ENCODE measurements at places on chromosomes 13 and 19.

GRCh38 chr13:69547780-69548179, 559.8 kb upstream of the ATXN8OS start:
- DNase-seq = no peak

DNA sequence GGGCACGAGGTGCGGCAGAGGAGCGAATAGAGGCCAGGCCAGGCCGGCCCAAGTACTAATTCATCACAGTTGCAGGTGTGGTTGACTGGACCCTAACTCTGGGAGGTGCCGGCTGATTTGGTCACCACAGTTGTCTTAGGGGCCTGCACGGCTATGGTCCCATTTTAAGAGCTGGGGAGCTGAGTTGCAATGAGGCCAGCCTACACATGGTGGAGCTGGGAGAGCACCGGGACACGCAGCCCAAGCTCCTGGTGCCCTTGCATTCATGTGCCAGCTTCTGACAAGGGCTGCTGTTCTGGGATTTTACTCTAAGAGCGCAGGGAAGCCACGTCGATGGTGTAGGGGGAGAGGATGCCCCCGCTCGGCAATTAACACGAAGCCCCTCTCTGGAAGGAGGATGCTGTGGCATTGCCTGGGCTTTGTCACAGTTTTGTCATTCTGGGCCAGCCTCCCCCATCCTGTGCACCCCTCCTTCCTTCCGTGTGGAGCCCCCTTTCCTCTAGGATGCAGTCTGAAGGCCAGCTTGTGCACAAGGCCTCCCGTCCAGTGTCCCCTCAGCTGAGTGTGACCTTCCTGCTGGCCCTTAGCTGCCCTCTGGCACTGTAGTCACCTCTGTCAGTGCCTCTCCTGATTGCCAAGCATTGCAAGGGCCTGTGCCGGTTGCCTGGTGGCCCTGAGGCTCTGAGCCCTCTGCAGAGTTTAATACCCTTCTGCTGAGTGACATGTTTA, 109.4 kb upstream of the C1QTNF9B start:
- DNase-seq = no peak

- DNase-seq = no peak
Observed at GRCh38 chr19:28003543-28003942, 1209.4 kb downstream of the UQCRFS1 start.

GRCh38 chr19:49818649-49819370, 721 bp downstream of the MED25 start:
- no peak for DNase-seq

DNA sequence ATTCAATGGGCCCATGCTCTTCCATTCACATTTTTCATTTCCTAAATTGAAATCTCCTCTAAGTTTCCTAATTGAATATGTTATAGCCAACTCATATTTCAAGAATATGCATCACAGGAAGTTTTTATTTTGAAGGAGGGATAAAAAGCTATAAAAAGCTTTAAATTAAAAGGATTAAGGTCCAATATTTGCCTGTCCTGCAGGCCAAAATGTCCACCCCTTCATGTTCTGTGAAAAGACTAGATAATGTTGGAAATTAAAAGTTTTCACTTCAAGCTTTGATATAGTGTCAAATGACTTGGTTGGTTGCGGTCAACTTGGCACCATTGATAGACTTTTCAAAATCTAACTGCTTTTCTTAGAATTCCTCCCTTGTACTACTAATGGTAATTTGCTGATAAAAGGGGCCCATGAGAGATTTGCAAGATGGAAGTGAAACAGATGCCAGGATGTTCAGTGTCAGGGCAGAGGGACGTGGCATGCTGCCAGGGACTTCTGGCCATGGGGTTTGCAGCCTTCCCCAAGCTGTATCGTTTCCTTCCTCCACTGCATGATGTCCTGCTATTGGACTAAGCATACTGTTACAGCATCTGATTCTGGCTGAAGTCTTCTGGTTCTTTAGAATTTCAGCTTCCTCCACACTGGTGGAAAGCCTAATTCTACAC, 547.3 kb upstream of the MIR17HG start:
- DNase-seq = no peak

DNA sequence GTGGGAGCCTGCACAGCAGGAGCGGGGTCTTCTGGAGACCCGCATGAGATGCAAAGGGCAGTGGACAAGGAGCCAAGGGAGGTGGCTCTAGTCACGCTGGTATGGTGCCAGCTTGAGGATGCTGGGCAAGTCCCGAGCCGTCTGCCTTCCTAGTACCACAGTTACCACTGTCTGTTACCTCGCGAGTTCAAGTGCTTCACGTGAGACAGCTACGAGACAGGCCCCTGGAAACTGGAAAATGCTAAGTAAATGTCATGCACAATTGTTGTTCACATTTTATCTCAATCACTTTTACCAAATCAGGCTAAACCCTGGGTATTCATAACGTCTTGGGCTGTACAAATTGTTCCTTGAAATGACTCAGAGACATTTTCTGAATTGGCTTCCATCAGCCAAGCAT, 155.7 kb downstream of the TNFRSF19 start:
- DNase-seq = no peak

- DNase-seq = no peak
Observed at GRCh38 chr13:95195146-95195545, 106.1 kb downstream of the ABCC4 start.
